IMR-90 (cell line): ENCODE measurements at places on chromosomes 4 and X.

GRCh38 chr4:149555799-149556198 is 259.8 kb downstream of the IQCM start:
- no peak for DNase-seq

DNA sequence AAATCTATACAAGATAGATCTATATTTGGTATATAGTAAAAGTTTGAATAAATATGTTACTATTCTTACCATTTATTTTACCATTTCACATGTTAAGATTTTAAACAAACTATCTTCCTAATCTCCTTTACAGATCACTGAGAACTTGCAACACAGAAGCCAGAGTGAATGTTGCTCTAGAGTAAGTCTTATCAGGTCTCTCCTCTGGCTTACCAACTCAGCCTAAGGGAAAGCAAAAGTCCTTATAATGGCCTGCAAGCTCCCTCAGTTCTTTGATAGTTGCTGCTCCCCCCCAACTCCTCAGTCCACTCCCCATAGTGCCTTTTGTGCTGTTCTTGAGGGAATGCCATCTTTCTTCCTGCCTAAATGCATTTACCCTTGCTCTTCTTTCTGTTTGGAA is 25.7 kb upstream of the SLC7A11 start:
- no peak for DNase-seq

- no peak for DNase-seq
Measured at GRCh38 chr4:133137571-133137970, 11.5 kb upstream of the PCDH10 start.

DNA sequence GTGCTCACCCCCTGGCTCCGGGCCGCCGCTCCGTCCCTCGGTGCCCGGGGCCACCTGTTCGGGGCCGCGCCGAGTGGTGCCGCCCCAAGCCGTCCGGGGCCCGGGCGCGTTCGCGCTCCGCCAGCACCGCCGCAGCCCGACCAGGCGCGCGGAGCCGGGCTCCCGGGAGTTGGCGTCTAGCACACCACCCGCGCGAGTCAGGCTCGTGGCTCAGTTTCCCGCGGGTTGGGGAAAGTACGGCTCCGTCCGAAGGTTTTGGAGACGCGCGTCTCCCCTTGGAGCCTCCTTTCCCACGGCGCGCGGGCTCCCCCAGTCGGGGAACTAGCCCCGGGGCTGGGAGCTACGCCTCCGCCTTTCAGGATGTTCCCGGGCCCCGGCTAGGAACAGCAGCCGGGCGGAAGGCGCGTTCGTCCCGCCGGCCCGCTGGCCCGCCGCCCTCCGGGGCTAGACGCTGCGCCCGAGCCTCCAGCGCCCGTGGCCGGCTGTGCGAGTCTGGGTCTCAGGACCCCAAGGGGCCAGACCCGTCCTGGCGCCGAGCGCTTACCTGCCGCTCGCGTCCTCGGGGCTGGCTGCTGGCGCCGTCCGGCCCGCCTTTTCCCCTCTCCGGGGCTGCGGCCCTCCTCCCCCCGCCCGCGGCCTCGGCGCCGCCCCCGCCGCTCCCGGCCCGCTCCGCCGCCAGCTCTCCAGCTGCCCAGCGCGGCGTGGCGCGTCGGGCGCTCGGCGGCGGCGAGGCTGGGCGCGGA is at the start of gene ADGRG2:
TSS of gene ADGRG2 (minus strand) at position 571 of the 743 bp plus-strand sequence. CDS start 53,634 bp downstream, outside the sequence.
- peak; percentile 11 for DNase-seq

DNA sequence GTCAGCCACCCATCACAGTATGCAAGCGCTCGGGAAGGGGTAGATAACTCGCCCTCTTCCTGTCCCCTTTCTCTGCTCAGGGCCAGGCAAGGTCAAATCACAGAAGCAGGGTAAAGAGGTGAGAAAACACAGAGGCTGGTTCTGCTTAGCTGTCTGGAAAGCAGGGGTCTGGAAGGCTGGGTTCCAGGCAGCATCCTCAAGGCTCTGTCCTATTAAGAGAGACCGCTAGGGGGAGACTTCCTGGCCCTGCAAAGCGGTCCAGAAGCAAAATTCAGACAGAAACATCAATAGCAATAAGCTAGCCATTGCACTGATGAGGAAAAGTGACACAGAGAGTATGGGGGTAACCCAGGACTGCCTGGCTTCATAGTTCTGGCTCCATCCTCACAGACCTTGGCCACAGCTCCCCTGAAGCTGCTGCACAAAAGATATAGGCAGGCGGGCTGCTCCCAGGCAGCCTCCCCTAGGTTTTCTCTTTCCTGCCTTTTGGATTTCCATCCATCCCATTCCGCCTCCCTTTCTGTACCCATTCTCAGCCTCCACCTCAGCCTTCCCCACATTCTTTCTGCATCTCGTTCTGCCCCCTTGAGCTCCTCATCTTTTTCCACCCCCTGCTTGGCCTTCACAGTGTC is 308.5 kb downstream of the EVC2 start:
- DNase-seq: peak; percentile 38
